Frontal cortex (tissue), 4 donors: ENCODE measurements at places on chromosomes 2 and 18. TPM values are rescaled to one million over a fixed set of nuclear protein-coding genes. Genes with fewer than 3 reads are reported as not detected.

SFT2D3 gene
- 10.2 TPM for total RNA-seq

FAM237A gene
- not detected for total RNA-seq

RTKN gene
- total RNA-seq, result 2.9 TPM

ITGB6 gene
- total RNA-seq, result under 0.01 TPM

TCF23 gene
- total RNA-seq, result not detected

IL36RN gene
- total RNA-seq, result not detected

UGT1A5 gene
- not detected for total RNA-seq

ESPNL gene
- total RNA-seq, result under 0.01 TPM

SPATA3 gene
- total RNA-seq, result not detected
